ENCODE measurements at places on chromosomes 16 and 17.

DNA sequence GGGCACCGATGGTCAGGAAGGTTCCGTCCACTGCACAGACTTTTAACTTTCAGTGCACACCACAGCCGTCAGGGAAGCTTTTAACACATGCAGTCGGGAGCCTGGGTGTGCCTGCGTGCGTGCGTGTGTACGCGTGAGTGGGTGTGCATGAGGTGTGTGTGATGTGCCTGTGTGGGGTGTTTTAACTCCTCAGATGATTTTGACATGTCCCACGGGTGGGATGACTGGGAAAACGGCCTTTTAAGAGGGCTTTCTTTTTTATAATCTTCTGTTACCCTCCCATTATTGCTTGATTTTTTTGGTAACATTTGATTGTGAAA is 152.7 kb upstream of the CHMP6 start:
- H3K27me3 ChIP-seq: no peaks in the 10 kb centered on the region
- H3K4me3 ChIP-seq: no peak overlapping the region
- peaks cover 45% of the 10 kb centered on the region for H3K36me3 ChIP-seq
- DNase-seq: no peak
- H3K4me1 ChIP-seq: peaks cover 48% of the 10 kb centered on the region
- peak overlapping the region; percentile 42 for H3K27ac ChIP-seq

DNA sequence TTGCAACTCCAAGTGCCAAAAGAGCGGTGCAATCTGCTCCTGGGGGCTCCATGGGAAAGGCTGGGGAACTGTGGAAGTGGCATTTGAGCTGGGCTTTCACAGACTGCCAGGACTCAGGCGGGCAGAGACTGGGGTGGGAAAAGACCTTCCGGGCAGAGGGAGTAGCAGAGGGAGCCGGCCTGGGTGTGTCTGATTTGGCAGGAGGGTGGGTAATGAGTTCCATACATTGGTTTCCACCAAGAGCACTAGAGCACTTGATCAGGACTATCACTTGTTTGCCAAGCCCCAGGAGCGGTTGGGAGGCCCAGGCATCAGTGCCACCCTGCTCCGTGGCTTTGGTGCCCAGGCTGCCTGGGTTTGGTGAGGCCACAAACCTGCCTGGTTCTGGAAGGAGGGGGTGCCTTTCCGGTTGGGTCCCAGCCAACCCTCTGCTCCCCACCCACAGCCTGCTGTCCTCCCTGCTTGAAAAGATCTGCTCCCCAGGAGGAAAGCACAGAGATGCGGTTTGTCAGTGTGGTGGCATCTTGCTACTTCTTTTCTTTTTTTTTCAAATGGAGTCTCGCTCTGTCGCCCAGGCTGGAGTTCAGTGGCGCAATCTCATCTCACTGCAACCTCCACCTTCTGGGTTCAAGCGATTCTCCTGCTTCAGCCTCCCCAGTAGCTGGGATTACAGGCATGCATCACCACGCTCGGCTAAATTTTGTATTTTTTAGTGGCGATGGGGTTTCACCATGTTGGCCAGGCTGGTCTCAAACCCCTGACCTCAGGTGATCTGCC is 3.5 kb upstream of the TRIM47 start:
- peaks cover 52% of the 10 kb centered on the region for H3K27me3 ChIP-seq
- DNase-seq: no peak
- H3K27ac ChIP-seq: peak overlapping the region; percentile 28
- H3K36me3 ChIP-seq: peaks cover 2% of the 10 kb centered on the region
- no peak overlapping the region for H3K4me3 ChIP-seq

DNA sequence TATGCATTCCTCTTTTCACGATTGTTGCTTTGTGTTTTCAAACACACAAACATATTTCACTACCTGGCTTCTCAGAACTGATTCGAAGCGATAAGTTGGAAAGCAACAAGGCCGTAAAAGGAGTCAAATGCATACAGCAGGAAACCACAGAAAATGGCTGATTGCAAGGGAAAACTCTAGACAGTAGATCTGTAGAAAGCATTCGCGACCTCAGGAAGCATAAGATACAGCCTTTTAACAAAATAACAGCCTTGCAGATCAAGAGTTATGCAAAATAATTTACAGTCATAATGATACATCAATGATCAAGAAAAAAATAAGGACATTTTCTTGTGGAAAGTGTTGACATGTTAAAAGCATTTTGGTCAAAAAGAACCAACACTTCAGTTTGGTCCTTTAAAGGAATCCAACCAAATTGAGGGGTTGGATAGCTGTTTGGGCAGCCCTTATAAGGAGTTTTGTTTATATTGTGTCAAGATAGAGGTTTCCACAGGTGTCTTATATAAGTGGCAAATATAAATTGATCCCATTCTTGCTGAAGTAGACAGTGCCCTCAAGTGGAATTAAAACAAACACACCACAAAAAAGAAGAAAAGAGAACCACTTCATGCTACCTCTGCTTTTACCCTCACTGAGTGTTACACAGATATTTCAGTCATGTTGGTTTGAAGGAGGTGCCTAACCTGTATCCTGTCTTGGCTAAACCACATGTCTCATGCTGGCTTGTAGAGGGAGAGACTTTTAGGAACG is 5.5 kb downstream of the CYLD start:
- H3K4me1 ChIP-seq: peaks cover 60% of the 10 kb centered on the region
- H3K4me3 ChIP-seq: peak overlapping the region; percentile 81

DNA sequence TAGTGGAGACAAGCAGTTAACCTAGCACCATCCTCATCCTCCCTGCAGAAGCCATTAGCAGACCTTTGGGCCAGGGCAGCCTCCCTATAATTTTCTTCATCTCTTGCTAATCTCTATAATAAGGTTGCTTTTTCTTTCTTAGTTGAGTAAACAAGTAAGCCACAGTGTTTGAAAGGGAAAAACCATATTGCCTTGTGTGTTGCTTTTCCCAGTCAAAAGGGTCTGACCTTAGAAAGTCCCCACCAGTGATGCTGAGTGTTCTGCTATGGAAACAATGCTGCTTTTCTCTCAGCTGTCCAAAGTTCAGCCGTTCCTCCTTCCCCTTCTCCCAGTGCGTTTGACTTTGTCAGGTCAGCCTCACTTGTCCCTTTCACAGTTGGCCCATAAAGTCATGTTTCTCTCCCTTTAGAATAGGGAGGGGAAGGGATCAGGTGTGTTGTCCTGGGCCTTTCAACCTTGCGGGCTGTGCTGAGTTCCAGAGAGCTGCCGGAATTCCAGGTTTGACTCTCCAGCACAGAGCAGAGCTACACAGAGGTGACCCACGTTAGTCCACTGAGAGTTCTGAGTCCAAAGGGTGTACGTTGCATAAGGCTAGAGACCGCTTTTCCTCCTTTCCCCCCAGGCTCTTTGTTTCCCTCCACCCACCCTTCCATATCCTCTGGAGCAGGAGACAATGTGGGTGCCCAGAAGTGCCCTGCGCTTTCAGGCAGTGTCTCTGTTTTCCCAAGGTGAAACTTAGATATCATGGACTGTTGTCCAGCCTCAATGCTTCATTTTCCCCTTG is 15.9 kb upstream of the CLEC18C start:
- no peak overlapping the region for H3K4me3 ChIP-seq
- no peaks in the 10 kb centered on the region for H3K4me1 ChIP-seq
- no peak overlapping the region for H3K27ac ChIP-seq
- no peak for DNase-seq

- no peak for DNase-seq
- H3K4me3 ChIP-seq: no peak overlapping the region
- peaks cover 16% of the 10 kb centered on the region for H3K36me3 ChIP-seq
- peak overlapping the region; percentile 15 for H3K27ac ChIP-seq
- no peaks in the 10 kb centered on the region for H3K27me3 ChIP-seq
Observed at GRCh38 chr17:42252597-42253550, 23.3 kb downstream of the STAT5B start.

- no peaks in the 10 kb centered on the region for H3K4me1 ChIP-seq
- no peak overlapping the region for H3K4me3 ChIP-seq
- H3K27ac ChIP-seq: no peak overlapping the region
- peaks cover 48% of the 10 kb centered on the region for H3K27me3 ChIP-seq
Observed at GRCh38 chr17:7809086-7809790, 24.8 kb upstream of the KDM6B start.
